ENCODE measurements at places on chromosomes 4 and X.

- DNase-seq: no peak
These were observed 165.0 kb downstream of the RBM46 start for GRCh38 chr4:154946113-154946512.

GRCh38 chrX:105975382-105975781, 63.1 kb downstream of the SERPINA7 start:
- DNase-seq: no peak

DNA sequence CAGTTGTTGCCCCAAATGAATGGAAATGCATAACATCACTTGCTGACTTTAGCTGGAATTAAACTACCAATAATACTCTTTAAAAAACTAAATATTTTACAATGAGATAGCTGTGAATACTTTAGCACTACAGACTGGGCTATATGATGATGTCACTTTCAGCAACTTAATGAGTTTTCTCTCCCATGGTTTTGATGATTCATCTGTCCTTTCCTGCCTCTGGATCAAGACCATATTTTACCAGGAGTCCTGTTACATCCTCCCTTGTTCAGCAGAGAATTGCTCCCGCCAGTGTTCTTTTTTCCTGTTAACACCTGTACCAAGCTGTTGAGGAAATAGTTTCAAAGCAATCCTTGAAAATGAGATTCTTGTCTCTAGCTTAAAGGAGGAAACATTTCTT, 543.0 kb downstream of the SPRY1 start:
- DNase-seq: no peak

- no peak for DNase-seq
These were observed 162.1 kb downstream of the CBR4 start for GRCh38 chr4:168847771-168848502.

GRCh38 chr4:125280892-125281403, 33.8 kb upstream of the FAT4 start:
- no peak for DNase-seq

- no peak for DNase-seq
These were observed 127.3 kb downstream of the ATP10D start for GRCh38 chr4:47612116-47613023.

GRCh38 chr4:143555676-143556075, 42.2 kb downstream of the SMARCA5 start:
- no peak for DNase-seq

DNA sequence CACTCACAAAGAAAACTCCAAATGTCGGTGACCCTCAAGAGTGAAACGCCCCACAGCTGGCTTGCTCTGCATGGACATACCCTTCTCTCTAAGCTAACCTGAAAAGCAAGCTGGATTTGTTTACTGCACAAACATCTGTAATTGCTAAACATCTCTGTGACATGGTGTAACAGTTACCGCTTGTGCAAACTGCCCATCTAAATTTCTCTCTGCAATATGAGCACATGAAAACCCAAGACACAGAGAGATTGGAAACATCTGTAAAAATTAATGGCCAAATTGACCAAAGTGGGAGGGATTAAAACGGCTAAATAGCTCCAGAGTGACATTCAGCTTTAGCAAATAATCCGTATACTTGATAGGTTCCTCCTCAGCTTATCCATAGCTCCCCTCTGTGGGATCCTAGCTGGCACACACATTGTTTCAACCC, 155.0 kb upstream of the MAP3K15 start:
- DNase-seq: no peak

- DNase-seq: no peak
These were observed 45.4 kb downstream of the KIT start for GRCh38 chr4:54703182-54703581.

DNA sequence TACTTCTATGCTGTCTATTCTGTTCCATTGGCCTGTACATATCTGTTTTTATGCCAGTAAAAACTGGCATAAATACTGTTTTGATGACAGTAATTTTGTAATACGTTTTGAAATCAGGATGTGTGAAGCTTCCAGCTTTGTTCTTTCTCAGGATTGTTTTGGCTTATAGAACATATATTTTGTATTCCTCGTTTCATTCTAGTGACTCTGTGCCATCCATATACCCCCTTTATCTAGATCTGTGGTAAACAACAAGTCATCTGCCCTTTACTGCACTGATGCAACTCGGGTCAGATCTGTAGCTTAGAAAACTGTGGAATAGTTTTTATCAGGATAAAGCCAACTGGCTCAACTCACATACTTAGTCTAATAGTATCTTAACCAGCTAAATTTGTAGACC, 233.7 kb downstream of the PRDM5 start:
- no peak for DNase-seq

- DNase-seq: no peak
These were observed 1.1 kb downstream of the PRAF2 start for GRCh38 chrX:49072712-49073095.

DNA sequence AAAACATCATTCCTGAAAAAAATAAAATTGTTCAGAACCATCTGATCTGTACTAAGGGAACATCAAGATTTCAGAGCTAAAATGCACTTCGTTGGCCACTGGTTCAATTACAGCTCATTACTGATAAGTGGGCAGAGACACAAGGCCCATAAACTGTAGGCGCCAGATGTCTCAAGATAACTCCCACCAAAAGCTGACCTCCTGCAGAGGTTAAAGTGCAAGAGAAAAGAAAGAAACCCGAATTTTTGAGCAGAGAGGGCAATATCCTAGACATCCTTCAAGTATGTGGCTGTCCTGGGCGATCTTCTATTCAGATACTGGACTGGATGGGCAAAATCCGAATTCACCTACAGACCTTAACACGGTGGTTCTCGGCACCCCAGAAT, 660 bp downstream of the GEMIN8 start:
- no peak for DNase-seq

- no peak for DNase-seq
These were observed 52.2 kb downstream of the SMIM20 start for GRCh38 chr4:25966171-25966570.

- no peak for DNase-seq
These were observed 41.6 kb upstream of the SLC25A4 start for GRCh38 chr4:185101354-185101890.

- DNase-seq: no peak
These were observed 42.0 kb downstream of the ANXA5 start for GRCh38 chr4:121654738-121655137.

GRCh38 chr4:168664242-168664891, 167.5 kb downstream of the PALLD start:
- DNase-seq: no peak

GRCh38 chr4:168845897-168846296, 164.2 kb downstream of the CBR4 start:
- DNase-seq: no peak

GRCh38 chr4:40327340-40327739, 7.8 kb upstream of the CHRNA9 start:
- no peak for DNase-seq

- DNase-seq: no peak
These were observed 388.5 kb upstream of the SPANXN4 start for GRCh38 chrX:142637206-142637605.

DNA sequence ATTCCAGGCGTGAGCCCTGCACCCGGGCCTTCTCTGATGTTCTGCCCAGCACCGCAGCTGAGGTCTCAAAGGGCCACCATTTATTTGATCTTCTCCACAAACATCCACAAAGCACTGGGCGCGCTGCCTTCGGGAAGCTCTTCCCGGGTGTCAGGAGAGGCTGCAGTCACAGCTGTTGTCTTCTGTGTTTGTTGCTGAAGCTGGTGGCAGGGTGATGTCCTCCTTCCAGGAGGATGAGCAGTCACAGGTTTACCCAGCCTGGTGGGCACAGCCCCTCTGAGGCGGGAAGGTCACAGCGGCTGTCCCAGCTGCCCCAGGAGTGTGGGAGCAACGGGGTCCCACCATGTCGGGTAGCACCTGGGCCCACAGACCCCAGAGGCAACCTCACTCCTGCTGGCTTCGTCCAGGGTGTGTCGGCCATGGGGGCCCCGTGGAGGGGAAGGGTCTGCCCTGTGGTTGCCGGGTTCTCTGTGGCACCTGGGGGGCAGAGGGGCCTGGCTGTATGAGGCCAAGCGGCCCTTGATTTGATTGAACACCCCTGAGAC, 27.6 kb downstream of the FGFRL1 start:
- no peak for DNase-seq

DNA sequence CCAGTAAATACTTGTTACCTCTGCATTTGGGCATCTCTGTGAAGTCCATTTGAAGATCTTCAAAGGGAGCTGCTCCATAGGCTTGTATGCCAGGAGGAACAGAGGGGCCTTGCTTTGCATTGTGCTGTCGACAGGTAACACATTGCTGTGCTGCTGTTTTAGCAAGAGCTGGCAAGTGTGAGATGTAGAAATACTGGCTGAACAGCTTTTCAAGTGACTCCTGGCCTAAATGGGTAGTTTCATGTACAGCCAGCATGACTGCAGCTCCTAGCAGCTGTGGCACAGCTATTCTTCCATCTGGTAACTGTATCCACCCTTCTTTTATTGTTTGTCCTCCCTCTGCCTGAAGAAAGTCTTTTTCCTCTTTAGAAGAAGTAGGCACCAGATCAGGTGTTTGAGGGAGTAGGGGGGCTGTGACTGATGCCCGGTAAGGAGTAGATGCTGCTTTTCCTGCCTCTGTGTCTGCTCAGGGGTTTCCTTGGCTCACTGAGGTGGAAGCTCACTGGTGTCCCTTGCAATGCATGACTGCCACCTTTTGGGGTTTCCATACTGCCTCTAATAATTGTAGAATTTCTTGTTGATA, 965.3 kb downstream of the CCSER1 start:
- DNase-seq: no peak

- no peak for DNase-seq
These were observed 211.9 kb upstream of the UGT8 start for GRCh38 chr4:114386637-114387233.

DNA sequence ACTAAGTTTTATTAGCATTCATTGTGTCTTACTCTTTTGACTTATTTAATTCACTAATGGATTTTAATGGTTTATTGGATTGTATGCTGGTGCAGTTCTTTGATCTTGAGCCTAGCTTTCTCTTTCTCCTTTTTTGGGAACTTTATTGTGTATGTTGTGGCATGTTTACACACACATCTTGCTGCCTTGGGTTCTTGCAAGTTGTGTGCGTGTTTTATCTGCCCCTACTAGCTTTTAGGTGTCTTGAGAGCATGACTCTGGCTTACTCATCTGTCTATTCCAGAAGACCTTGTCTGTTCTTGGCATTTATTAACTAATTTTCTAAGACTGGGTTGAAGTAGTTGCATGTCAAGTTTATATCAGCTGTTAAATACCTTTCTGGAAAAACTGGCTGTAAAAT, 2.7 kb downstream of the TMEM165 start:
- DNase-seq: no peak

DNA sequence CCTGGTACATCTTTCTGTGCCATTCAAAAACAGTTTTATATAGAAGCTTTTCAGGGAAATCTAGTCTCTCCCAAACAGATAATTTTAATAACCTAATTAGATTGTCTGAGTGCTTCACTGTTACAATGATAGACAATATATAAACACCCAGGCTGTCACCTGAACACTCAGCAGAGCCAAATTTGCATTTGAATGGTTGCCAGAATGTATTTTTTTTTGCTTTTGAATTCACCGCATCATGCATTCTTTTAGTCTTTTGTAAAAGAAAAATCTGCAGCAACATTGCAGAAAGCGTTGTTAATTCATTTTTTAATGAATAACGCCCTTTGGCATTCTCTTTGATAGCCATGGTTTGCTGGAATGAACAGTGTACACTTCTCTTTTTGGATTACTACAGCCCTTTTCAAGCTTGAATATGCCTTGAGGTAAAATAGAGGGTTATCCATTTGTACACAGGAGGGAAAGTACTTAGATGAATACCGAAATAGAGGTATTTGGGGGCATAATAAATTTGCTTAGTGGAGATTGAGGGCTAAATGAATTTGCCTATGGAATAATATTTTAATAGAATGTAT, 175.0 kb upstream of the EPHA5 start:
- no peak for DNase-seq

- no peak for DNase-seq
These were observed 63.3 kb downstream of the SEL1L3 start for GRCh38 chr4:25799522-25799921.

DNA sequence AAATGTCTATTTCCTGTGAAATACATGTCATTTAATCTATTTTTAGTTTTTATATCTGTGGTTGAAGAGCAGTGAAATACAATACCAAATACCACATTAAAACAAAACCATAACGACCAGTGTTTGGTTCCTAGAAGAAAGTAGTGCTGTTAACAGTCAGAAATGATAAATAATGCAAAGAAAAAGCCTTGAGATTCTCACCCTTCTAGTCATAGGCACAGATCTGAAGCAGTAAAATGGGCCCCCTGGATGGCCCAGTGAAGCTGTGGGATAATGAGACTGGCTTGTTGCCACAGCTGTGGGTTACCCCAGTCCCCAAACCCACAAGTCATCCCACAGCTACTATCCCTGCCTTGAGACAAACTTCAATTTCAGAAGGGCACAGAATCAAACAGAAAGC, 137.3 kb upstream of the RPL34 start:
- peak; percentile 10 for DNase-seq

DNA sequence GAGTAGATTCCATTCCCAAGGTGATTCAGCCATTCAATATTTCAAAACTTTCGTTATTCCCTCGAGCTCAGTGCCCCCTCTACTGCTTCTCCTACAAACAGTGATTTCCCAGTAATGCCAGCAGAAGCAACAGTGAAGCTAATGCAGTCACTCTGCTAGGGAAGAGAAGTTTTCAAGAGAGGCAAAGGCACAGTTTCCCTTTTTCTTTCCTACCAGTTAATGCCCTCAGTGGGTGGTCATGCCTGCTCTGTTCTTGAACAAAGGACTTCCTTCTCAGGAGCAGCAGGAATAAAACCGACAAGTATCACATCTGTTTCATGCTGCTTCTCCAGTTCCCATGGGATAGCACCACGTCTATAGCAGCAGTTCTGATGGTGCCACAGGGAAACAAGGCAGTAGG, 317.2 kb downstream of the TENM3 start:
- DNase-seq: no peak

Measured in stimulated activated naive CD4-positive, alpha-beta T cell treated with Interleukin-2 at 50 U/mL for 16 hours (primary cell).